ENCODE measurements at places on chromosomes 13 and 19. TPM values are rescaled to one million over a fixed set of nuclear protein-coding genes. Genes with fewer than 3 reads are reported as not detected.

DNA sequence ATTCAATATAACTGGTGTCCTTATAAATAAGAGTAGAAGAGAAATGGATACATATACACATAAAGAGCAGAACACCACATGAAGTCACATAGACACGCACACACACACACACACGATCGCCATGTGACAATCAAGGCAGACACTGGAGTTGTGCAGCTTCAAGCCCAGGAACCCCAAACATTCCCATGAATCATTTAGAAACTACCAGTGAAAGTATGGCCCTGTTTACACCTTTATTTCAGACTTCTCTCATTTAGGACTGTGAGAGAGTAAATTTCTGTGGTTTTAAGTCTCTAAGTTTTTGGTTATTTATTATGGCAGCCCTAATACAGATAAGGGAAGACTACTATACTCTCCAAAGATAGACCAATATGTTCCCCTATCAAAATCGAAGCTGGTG, 20.4 kb upstream of the TNFSF13B start:
- DNase-seq: no peak

CPB2 gene
- polyA plus RNA-seq: not detected

PRR20A gene
- not detected for polyA plus RNA-seq

MARCHF2 gene
- polyA plus RNA-seq: 39.3 TPM

All from BJ (cell line).